ENCODE measurements at places on chromosomes 5 and 9. TPM values are rescaled to one million over a fixed set of nuclear protein-coding genes. Genes with fewer than 3 reads are reported as not detected.

GRCh38 chr5:173327948-173328843 lies at the start of gene STC2:
Gene STC2, minus strand, starts transcription at chr5:173328414. Its CDS starts 221 bp downstream, at chr5:173328193.
- no peak within 1 kb of the TSS for H3K27ac ChIP-seq
- H3K4me3 ChIP-seq = peak within 1 kb of the TSS; percentile 32
- no peaks in the 10 kb centered on the region for H3K36me3 ChIP-seq
- H3K4me1 ChIP-seq = peaks cover 16% of the 10 kb centered on the region

- no peaks in the 10 kb centered on the region for H3K36me3 ChIP-seq
- H3K4me1 ChIP-seq = no peaks in the 10 kb centered on the region
- no peak overlapping the region for H3K4me3 ChIP-seq
Observed at GRCh38 chr5:41309275-41309674, 95.9 kb upstream of the C6 start.

GRCh38 chr5:141876628-141877355 lies 1.4 kb downstream of the PCDH1 start:
- H3K4me3 ChIP-seq = peak overlapping the region; percentile 75
- no peaks in the 10 kb centered on the region for H3K36me3 ChIP-seq
- H3K4me1 ChIP-seq = peaks cover 32% of the 10 kb centered on the region
- no peak for DNase-seq
- peaks cover 51% of the 10 kb centered on the region for H3K27me3 ChIP-seq

OR1N2 gene
- not detected for polyA plus RNA-seq

FAM200C gene
- polyA plus RNA-seq = 7.8 TPM

DNA sequence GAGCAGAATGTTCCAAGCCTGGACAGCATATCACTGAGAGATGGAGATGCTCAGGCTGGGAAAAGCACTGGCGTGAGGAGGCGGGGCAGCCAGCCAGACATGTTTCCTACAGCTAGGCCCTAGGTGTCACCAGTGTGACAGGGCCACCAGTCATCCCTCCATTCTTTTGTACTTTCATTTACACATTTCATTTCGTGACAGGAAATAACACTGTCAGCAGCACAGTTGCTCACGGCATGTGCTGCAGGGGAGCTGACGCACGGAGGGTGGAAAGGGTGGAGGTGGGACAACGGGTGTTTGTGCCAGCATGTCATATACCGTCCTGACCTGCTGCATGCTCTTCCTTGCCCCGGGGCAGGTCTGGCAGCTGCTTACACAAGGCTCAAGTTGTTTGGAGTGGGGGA lies 14.8 kb upstream of the CEMIP2 start:
- peaks cover 3% of the 10 kb centered on the region for H3K4me1 ChIP-seq
- H3K27me3 ChIP-seq = no peaks in the 10 kb centered on the region
- no peak overlapping the region for H3K27ac ChIP-seq
- no peaks in the 10 kb centered on the region for H3K36me3 ChIP-seq
- no peak overlapping the region for H3K4me3 ChIP-seq

PCDHB11 gene
- polyA plus RNA-seq = 1.1 TPM

GRCh38 chr9:136051453-136051836 lies 43.6 kb downstream of the NACC2 start:
- no peak overlapping the region for H3K27ac ChIP-seq
- DNase-seq = peak; percentile 29
- H3K4me3 ChIP-seq = peak overlapping the region; percentile 37
- peaks cover 10% of the 10 kb centered on the region for H3K27me3 ChIP-seq

GRCh38 chr5:107361945-107362344 lies 308.8 kb downstream of the EFNA5 start:
- H3K36me3 ChIP-seq = no peaks in the 10 kb centered on the region
- no peak overlapping the region for H3K27ac ChIP-seq
- DNase-seq = no peak
- H3K27me3 ChIP-seq = no peaks in the 10 kb centered on the region
- no peak overlapping the region for H3K4me3 ChIP-seq
